ENCODE measurements at places on chromosomes 5 and 9. TPM values are rescaled to one million over a fixed set of nuclear protein-coding genes. Genes with fewer than 3 reads are reported as not detected.
A peak's percentile ranks its signal among the peaks of the same experiment; 100 is the strongest.

DNA sequence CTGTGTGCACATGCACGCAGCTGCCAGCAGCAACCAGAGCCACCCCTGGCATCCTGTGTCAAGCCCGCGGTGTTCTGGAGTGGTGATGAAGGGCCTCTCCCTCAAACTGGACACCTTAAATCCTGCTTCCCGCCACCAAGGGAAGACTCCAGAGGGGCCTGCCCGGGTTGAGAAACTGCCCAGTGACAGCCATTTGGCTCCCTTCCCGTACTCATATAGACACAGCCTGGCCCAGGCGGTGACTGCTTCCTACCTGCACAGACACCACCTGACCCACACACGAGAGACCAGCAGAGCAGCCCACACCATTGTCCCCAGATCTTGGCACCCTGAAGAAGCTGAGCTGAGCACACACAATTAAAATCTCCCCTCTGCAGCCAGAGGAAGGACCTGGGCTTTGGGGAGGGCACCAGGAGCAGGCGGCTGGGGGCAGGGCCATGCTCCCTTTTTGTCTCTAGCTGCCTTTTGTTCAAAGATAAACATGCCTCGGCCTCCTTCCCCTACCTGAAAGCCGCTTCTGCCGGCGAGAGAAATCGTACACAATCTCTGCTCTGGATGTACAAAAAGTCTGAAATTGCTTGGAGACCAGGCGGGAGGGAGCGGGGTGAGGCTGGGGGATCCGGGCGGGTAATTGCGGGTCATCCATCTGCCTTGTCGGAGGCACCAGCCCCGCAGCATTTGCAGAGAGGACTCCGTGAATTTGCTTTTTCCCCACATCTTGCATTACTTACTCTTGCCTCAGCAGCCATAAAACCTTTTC, 78.4 kb downstream of the TSPAN17 start:
- no peak for ATAC-seq

DNA sequence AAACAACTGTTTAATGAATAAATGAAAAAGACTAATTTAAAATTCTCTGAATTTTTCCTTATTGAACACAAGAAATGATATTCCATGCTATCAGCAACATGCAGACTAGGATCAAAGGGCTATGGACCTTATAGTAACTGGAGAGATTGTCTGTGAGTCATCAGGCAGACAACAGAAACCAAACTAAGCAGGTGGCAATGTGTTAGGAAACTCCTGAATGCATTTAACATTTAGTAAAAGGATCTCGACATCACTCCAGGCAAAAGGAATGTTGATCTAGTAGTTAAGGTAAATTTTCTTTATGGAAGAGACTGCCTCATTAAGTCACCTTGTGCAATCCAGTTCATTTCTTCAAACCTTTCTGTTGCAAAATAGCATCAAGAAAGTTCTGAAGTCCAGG, 58.4 kb downstream of the ARL15 start:
- no peak for ATAC-seq

GRCh38 chr5:16916262-16916878, 19.7 kb downstream of the MYO10 start:
- ATAC-seq, result no peak

DNA sequence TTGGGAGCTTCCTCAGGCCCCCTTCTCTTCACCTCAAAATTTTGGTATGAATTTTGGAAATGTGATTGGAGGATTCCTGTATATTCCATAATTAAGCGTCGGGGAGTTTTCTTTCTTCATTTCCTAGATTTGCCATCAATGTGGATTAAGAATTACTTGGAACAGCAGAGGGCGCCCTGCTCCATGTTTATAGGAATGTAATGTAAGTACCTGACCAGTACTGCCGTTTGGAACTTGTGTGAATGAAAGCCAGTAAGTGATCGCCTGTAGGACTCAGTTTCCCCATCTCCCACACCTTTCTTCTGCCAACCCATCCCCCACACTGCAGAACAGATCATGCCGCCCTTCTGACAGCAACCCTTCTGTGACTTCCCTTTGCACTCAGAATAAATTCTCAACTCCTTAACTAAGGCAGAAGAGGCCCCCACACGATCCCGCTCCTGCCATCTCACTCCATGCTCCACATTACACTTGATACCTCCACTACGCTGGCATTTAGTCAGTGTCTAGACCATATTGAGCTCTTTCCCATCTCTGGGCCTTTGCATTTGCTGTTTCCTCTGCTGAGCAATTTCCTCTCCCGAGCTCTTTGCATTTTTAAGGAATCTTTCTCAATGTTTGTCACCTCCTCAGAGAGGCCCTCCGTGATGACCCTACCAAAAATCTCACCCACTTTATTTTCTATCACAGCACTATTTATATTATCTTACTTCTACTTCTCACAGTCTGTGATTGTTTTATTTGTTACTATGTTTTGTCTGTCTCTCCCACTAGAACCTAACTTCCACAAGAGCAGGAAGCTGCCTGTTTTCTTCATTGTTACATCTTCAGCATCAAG, 79.5 kb upstream of the HTR4 start:
- ATAC-seq, result no peak

DNA sequence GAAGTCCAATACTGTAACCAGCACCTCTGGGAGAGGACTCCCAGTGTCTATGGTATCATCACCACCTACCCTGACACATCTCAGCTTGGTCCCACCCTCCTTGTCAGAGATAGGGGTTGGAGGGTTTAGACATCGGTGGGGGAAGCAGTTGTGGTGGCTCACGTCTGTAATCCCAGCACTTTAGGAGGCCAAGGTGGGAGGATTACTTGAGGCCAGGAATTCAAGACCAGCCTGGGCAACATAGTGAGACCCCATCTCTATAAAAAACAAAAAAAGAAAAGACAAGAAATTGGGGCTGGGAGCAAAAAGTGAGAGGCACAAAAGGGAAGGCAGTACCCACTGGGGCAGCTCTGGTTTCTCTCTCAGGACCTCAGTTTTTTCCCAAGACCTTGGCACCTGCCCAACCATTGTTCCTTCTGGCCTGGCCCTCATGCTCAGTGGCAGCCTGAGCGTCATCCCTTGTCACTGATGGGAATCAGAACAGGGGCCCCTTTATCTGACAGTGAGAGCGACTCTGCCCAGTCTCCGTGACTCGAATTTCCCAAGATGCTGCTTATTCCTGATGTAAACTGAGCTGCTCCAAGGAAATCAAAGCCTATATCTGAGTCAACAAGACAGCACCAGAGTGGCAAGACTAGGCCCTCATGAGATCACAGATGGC, 80.5 kb upstream of the HSPA9 start:
- peak; percentile 64 for ATAC-seq

- no peak for ATAC-seq
These were observed 441.0 kb downstream of the CDK5RAP2 start for GRCh38 chr9:120138955-120139354.

GRCh38 chr5:14263113-14263512, 120.0 kb downstream of the TRIO start:
- ATAC-seq, result no peak

GRCh38 chr5:34734326-34734725, 78.2 kb downstream of the RAI14 start:
- ATAC-seq, result no peak

DNA sequence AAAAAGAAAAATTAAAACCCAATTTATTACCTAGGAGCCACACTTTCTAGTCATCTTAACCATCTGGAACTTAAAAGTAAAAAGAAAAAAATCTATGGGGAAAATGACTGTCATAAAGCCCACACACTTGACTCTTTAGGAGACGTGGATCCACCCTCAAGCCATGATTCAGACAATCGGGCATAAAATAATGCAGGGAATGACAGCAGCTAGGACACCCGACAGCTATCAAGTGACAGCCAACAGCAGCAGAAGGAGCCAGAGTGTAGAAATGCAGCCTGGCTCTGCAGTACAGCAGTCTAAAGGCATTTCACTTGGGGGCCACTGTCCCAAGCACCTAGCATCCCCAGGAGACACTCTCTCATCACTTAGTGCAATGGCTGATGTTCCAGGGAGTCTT, 226.9 kb downstream of the CAAP1 start:
- ATAC-seq, result no peak

DNA sequence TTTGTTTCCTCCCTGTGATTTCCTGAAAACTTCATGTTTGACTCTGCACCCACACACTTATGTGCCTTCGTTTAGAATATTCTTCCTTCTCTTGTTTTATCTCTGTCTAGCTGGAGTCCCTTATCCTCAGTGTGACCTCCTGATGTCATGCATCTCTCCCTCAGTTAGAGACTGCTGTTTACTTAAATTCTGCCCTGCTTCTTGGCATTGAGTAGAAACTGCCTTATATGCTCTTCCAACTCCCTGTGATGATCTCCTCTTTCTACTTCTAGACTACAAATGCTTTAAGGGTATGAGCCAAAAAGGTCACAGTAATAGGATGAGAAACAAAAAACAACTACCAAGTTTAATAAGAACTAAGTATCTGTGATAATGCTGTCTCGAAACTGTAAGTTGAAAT, 12.2 kb downstream of the FGF10 start:
- ATAC-seq, result no peak

GRCh38 chr5:169901896-169902295, 78.4 kb downstream of the INSYN2B start:
- no peak for ATAC-seq

- no peak for ATAC-seq
These were observed 72.0 kb upstream of the IL12B start for GRCh38 chr5:159402311-159402710.

GRCh38 chr5:1322955-1323802, 21.7 kb downstream of the CLPTM1L start:
- no peak for ATAC-seq

DNA sequence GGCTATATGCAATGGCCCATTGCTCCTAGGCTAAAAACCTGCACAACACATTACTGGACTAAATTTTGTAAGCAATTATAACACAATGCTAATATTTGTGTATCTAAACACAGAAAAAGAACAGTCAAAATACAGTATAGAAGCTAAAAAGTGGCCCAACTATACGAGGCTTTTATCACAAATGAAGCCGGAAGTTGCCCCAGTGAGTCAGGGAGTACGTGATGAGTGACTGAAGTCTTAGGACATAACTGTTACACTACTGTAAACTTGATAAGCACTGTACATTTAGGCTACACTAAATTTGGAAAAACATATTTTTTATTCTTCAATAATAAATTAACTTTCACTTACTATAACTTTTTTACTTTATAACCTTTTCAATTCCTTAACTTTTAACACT, 105.2 kb upstream of the PRR16 start:
- ATAC-seq, result no peak

- no peak for ATAC-seq
These were observed 692.4 kb upstream of the CDH6 start for GRCh38 chr5:30501065-30501464.

GRCh38 chr5:153086486-153086885, 404.0 kb upstream of the GRIA1 start:
- no peak for ATAC-seq

Gene SLC4A9
- total RNA-seq, result not detected

Gene DTWD2
- total RNA-seq, result 14.2 TPM

Gene PTPA
- 58.7 TPM for total RNA-seq
